ENCODE measurements at places on chromosomes 7 and 10.

- no peak for DNase-seq
These were observed 345.5 kb downstream of the REEP3 start for GRCh38 chr10:63866747-63867140.

GRCh38 chr7:134031835-134032617, 95.1 kb upstream of the LRGUK start:
- no peak for DNase-seq

- DNase-seq, result no peak
These were observed 13.8 kb downstream of the GRK5 start for GRCh38 chr10:119221201-119221600.

DNA sequence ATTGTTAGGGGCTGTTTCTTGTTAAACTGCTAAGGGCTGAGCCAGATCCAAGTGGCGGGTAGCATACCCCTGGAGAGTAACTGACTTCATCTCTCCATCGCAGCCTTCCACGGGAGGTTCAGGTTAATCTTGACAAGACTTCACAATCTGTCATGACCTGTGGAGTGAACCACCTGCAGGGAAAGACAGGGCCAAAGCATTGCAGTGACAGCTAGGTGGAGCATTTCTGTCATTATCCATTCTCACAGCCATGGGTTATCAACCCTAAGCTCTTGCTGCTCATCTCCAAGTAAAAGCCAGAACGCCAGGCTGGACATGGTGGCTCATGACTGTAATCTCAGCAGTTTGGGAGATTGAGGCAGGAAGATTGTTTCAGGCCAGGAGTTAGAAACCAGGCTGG, 17.2 kb downstream of the ABCC2 start:
- DNase-seq, result no peak

GRCh38 chr10:127908106-127908958, 1.4 kb downstream of the PTPRE start:
- DNase-seq, result no peak

- no peak for DNase-seq
These were observed 345.6 kb upstream of the NRP1 start for GRCh38 chr10:33680036-33680435.

DNA sequence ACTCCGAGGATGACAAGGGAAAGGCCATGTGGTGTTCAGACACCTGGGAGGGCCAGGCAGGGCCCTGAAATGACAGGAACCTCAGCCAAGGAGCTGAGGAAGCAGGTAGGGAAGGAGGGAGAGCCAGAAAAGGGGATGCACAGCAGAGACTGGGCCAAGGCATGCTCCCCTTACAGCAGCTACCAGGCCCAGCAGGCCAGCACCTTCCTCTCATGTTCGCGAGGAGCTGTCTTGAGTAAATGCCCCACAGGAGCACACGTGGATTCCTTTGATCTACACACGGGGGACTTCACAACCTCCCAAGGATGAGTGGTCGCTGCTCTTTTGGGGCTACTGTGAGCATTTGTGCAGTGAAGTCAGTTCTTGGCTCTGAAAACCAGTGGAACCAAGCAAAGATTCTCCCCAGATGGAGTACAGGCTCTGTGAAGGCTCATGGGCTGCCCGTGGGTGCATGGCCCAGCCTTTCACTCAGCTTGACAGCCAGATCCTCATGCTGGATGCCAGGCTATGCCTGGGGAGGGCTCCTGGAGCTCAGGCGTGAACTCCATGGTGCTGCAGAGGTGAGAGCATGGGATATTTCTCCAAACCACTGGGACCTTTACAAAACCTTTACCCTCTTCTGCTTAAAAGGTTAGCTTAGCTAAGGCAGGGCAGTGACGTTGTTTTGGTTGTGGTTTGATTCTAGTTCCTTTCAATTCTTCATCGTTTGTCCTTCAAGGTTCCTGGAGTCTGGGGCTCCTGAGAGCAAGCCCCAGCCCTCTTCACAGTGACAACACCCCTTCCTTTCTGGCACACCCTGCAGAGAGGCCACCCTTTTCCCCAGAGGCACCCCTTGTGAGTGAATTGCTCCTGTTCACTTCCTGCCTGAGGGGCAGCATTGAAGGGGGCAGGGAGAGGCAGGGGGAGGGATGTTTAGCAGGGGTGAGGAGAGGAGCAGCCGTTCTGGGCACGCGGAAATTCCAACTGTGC, 74.2 kb upstream of the ZPBP start:
- DNase-seq, result no peak

GRCh38 chr10:49735161-49735560, 27.0 kb downstream of the OGDHL start:
- no peak for DNase-seq

- DNase-seq, result no peak
These were observed 92.8 kb downstream of the CHN2 start for GRCh38 chr7:29287366-29287765.

DNA sequence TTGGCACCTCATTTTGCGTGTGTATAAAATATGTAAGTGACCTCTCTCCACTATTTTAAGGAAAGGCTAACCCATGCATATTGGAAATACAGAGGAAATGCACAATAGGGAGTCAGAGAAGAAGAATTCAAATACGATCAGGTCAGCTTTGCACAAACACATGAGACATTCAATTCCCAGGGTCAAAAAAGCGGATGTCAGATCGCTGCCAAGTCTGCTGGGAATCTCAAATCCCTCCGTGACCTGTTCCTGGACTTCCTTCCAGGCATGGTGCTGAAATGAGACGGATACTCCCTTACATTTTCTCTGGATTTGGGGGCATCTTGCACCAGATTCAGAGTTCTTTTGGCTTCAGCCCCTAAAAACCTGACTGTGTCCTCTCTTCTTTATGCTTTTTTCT, 91.9 kb upstream of the PRKCQ start:
- no peak for DNase-seq

- DNase-seq, result no peak
These were observed 64.1 kb downstream of the PHTF2 start for GRCh38 chr7:77862691-77863090.

- no peak for DNase-seq
These were observed 15.7 kb upstream of the MACC1 start for GRCh38 chr7:20232848-20233247.

GRCh38 chr10:109173121-109173520, 750.2 kb downstream of the XPNPEP1 start:
- DNase-seq, result no peak

DNA sequence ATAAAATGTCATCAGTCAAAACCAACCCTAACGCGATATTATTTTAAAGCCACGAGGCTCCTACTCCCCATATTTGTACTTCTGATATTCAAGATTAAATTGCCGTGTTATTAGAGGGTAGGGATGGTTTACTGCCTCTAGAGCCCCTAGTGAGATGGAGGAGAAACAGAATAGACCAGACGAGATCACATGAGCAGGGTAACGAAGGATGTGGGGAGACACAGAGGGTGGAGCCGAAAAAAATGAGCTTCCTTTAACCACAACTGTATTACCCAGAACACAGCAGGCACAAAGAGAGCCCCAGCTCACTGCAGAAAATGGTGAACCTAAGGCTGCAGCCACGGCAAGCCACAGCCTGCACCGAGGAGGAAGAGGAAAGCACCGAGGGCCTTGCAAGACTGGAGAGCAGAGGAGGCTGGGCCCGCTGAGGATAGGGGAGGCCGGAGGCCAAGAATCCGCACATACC, 14.3 kb downstream of the ZC3HAV1 start:
- DNase-seq, result no peak

- DNase-seq, result no peak
These were observed 56.4 kb downstream of the SLC16A12 start for GRCh38 chr10:89478739-89479654.

- no peak for DNase-seq
These were observed 172.5 kb upstream of the SHH start for GRCh38 chr7:155984609-155985405.

DNA sequence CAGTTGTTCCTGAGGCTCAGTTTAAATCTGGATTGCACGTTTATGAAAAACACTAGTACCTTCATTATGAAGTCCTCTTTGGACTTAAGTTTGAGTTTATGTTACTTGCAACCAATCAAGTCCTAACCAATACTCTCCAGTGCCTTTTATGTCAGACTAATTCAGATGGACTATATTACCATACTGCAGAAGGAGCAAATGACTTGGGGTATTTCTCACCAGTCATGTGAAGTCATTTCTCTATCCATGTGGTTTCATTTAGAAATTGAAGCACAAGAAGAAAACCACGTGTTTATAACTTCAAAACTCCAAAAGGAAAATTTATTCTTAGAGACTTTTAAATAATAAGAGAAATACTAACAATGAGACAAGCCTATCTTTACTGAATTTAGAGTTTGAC, 201.6 kb downstream of the MBL2 start:
- DNase-seq, result no peak

GRCh38 chr10:60732807-60733516, 45.3 kb upstream of the CDK1 start:
- DNase-seq, result no peak

DNA sequence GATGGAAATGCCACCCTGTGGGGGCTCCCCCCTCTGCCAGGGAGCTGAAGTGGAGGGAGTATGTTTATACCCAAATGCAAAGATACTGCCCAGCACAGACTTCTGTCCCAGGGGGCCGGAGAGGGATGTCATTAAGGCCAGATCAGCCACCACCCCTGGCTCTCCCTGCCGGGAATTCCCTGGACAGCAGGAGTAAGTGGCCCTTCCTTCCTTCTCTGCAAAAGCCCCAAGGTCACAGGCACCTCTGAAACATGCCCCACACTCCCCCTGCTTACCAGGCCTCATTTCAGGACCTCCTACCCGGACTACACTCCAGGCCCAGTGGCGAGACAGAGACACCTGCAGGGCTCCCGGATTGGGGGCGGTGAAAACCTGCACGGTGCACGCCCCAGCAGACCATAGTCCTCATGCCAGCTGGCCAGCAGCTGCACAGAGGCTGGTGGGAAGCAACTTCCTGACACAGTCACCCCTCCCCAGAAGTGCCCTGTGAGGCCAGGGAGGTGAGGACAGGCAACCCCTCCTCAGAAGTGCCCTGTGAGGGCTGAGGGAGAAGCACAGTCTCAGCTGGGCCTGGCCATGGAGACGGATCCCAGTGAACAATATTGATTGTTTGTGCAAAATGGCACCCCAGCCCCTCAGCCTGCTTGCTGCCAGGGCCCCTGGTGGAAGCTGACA, 33.0 kb upstream of the RET start:
- DNase-seq, result no peak

DNA sequence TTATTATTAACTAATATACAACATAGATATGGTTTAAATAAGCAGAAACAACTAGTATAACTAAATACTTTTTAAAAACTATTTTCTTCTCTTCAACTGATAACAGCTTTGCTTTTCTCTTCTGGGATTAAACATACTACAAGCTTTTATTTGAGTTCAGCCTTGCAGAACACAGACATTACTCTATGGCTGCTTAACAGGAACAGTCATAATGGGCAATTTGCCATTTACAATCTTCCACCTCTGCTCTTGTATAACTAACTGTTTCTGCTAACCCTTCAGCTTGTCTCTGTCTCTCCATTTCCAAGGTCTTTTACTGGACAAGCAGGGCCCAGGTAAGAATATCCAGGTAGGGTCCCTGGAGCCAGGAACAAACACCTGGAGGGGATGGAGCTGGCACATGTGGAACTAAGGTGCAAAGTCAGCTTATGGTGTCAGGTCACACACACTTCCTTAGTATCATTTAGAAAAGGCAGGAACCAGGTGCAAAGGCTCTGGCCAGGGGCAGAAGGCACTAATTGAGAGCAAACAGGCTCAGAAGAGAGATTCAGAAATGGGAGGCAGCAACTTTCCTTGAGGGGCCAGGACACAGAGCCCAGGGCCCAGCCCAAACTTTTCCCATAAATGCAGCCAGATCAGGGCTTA, 93.1 kb downstream of the STRA8 start:
- no peak for DNase-seq

DNA sequence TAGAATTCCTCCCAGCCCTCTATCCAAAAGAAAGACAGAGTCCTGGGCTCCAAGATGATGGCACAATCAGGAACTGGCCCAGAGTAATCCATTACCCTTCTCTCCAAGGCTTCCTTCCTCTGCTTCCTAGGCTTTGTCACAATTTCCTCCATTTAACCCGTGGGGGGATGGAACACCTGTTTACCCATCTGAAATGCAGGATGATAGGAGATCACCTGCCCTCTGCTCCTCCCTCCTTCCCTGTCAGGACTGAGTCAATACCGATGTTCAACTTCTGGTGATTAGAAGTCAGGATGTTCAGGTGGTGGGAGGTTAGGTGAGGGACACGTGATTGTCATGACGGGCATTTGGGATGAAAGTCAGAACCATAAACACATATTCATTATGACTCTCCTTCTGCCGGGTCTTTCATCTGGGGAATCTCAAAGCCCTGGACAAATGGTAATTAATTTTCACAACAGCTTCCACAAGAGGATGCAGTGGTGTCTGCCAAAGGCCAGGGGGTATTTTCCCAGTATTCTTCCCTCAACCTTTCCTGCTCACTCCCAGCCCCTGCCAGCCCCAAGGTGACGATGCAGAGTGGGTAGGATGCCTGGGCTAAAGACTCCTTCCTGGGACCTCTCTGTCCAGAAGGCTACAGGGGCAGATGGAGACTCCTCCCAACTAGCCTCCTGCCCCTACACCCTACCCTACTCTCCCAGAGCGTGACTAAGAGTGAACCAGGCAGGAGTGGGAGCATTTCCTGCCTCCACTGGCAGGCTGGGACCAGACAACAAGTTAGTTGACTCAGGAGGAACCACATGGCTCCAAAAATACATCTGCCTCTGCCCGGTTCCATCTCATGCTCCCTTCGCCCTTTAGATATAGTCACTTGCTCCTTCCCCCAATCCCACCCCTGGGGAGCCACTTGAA, 27.9 kb downstream of the DUSP5 start:
- DNase-seq, result no peak

DNA sequence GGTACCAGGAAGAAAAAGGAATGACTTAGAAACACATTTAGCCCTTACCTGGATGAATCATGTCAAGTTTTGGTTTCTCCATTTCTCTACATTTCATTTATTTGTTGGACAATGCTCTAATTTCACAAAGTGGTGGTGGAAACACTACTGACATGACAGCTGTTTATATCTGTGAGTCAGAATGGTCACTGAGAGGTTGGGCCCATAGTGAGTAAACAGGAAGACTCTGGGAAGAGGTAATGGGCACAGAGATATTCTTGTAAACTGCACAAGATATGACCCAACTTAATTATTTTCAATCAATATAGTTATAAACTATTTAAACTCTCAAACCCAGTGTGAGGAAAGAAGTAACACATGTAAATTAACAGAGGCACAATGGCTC, 176.3 kb upstream of the MEOX2 start:
- no peak for DNase-seq

- DNase-seq, result no peak
These were observed 495.8 kb downstream of the PLXNA4 start for GRCh38 chr7:132080467-132080866.

GRCh38 chr10:113953505-113954272, 90.0 kb upstream of the ADRB1 start:
- no peak for DNase-seq

- DNase-seq, result no peak
These were observed 94.3 kb upstream of the AFAP1L2 start for GRCh38 chr10:114498413-114499111.
